Stimulated activated CD4-positive, alpha-beta T cell treated with anti-CD3 and anti-CD28 coated beads, Interleukin-15, amount 100 ng/mL, for 1 hour (primary cell): ENCODE measurements at places on chromosomes 2 and 18.
A peak's percentile ranks its signal among the peaks of the same experiment; 100 is the strongest.

GRCh38 chr2:173754165-173754564, 211.0 kb downstream of the SP3 start:
- DNase-seq = no peak

GRCh38 chr2:63650756-63651155, 62.0 kb downstream of the MDH1 start:
- DNase-seq = no peak

DNA sequence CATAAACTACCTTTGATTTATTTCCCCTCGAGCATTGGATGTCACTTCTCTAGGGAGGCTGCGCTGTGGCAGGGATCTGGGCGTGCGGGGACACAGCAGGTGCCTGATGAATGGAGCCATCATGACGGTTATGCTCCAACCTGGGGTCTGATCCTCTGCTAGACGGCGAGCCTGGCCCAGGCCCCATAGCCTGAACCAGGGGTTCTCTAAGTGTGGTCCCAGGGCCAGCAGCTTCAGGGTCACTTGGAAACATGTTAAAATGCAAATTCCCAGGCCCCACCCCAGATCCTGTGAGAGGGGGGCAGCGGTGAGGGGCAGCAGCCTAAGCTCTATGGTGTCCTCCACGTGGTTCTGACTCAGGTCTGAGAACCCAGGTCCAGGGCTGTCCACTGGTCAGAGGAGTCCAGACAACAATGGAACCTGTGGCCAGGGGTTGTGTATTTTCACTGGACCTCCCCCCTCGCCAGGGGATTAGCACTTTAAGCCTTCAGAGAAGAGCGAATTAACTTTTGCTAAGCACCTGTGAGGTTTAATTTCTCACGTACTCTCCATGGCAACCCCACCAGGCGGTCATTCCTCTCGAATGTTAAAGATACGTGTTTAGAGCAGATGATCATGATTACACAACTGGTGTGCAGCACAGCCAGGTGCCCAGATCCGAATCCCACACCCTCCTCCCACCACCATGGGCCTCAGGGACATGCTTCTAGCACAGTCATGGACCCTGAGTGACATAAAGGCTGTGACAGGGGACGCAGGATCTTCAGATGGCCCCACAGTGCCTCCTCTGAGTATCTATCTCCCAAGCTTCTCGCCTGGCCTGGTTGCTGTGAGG, 1.6 kb upstream of the ARHGEF4 start:
- DNase-seq = no peak

GRCh38 chr2:15940661-15941480, 521 bp downstream of the MYCN start:
- DNase-seq = no peak

DNA sequence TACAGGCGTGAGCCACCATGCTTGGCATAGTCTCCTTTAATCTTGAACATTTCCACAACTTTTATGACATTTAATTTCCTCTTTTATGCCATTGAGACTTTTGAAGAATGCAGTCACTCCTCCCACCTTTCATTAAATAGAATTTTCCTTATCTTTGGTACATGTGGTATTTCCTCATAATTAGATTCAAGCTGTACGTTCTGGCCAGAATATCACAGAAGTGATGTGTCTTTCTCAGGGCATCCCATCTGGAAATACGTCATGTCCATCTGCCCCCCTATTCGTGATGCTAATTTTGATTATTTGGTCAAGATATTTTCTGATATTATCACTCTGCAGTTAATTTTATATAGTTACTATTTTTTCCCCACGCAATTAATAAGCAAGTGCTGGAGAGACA, 16.9 kb downstream of the CASP10 start:
- no peak for DNase-seq

DNA sequence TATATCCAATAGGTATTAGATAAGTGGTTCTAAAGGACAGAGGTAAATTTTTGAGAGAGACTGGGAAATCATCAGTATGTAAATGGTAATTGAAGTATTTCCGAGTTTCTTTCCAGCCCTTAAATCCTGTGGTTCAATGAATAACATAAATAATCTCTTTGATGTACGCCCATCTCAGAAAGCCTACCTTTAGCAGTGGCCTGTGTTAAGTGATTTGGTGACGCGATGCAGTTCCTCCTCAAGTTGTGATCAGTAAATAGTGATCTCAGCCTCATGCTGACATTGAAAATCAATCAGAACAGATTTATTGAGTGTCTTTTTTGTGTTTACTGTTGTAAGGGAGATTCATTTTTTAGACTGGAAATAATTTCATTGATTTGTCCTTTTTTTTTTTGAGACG, 137.2 kb upstream of the RASGRP3 start:
- DNase-seq = no peak

DNA sequence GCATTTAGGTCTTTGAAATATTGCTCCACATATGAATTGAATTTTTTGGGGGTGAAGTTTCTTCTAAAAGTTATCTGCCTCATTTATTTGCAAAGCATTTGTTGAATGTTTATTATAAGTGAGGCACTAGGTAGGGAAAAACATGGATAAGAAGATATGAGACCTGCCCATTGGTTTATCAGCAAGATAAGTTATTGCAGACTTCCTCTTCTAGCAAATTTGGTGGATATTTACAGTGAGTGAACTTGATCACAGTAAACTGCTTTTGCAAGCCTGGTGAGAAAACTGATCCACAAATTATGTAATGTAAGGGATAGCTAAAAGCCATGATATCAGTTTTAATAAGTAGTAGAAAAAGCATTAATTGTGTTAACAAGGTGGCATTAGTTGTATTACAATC, 364.8 kb downstream of the SOCS6 start:
- no peak for DNase-seq

DNA sequence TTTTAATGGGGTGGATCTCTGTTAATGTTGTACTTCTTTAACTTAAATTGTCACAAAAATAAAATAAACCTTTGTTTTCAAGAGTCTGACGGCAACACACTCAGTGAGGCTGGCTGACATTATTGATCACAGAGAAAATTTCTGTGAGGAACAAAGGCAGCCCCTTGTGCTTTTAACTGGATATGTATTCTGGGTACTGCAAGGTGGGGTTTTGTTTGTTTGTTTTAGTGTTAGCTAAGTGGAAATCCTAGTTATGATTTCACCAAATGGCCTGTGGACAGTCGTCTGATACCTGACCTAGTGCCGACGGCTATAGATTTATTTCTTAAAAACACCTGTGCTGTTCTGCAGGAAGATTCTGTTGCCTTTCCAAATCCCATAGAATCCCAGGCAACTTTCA, 1329.5 kb upstream of the ZEB2 start:
- DNase-seq = no peak

DNA sequence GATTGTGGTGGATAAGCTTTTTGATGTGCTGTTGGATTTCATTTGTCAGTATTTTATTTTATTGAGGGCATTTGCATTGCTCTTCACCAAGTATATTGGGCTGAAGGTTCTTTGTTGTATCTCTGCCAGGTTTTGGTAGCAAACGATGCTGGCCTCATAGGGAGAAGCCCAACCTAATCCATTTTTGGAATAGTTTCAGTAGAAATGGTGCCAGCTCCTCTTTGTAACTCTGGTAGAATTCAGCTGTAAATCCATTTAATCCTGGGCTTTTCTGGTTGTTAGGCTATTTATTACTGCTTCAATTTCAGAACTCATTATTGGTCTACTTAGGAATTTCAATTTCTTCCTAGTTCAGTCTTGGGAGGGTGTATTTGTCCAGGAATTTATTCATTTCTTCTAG, 309.8 kb upstream of the SETBP1 start:
- DNase-seq = no peak

GRCh38 chr18:5196253-5197031, 615 bp downstream of the AKAIN1 start:
- no peak for DNase-seq

DNA sequence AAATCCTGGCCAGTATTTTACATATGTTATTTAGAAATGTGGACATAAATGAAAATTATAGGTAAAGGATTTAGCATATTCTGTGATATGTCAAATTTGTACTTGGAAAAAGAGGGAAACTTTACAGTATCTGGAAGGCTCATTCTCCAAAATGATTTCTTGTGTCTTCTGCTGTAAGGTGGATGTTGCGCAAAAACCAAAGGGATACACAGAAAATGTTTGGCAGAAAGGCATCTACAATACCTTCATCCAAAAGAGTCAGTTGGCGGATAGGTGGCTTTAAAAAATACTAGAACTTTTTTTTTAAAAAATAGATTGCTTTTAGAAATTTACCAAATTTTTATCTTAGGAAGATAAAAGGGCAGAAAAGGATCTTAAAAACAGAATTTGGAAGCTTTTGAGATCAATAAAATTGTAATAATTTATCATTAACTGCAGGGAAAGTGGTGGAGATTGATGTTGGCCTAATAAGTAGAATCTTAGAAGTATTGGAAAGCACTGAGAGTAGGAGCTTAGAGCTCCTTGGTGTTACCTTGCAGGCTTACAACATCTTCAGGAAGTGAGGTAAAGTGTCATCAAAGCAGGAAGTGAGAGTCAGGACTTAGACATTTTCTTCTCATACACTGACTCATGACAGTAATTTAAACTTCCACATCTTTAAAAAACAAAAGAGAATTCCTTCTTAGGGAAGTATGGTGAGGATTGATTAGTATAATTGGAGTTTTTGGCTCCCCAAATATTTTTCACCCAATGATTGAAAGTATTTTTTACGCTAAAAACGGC, 2.1 kb downstream of the NABP1 start:
- no peak for DNase-seq

- DNase-seq = no peak
Observed at GRCh38 chr2:239150125-239151011, 250.5 kb downstream of the HDAC4 start.

- no peak for DNase-seq
Observed at GRCh38 chr2:70796262-70796661, 5.8 kb upstream of the FIGLA start.

- DNase-seq = no peak
Observed at GRCh38 chr2:172693529-172694455, 41.9 kb upstream of the RAPGEF4 start.

- peak; percentile 23 for DNase-seq
Observed at GRCh38 chr2:128736689-128737545, 418.2 kb upstream of the HS6ST1 start.
